ENCODE measurements at places on chromosomes 6 and 20. TPM values are rescaled to one million over a fixed set of nuclear protein-coding genes. Genes with fewer than 3 reads are reported as not detected.

The SRMS gene
- 0.48 TPM for total RNA-seq

The CRISP3 gene
- 31.8 TPM for total RNA-seq

The SLC17A2 gene
- total RNA-seq = 0.11 TPM

The NPBWR2 gene
- total RNA-seq = not detected

The PPP1R14C gene
- total RNA-seq = 0.42 TPM

The SPAG4 gene
- 1.6 TPM for total RNA-seq

The LY6G6F gene
- total RNA-seq = not detected

The PRPH2 gene
- total RNA-seq = 5.1 TPM

The ZSCAN16 gene
- total RNA-seq = 3.9 TPM

The CRYBG1 gene
- total RNA-seq = 32.4 TPM

The NMBR gene
- 0.32 TPM for total RNA-seq

The CST9L gene
- total RNA-seq = not detected

The COL19A1 gene
- total RNA-seq = 29.4 TPM

The ADAT2 gene
- 6.9 TPM for total RNA-seq

The VSX1 gene
- total RNA-seq = not detected

The SIRPA gene
- 11.2 TPM for total RNA-seq

The METTL24 gene
- 19.2 TPM for total RNA-seq

The RFX6 gene
- total RNA-seq = not detected

The IL20RA gene
- total RNA-seq = 4.4 TPM

The KCNB1 gene
- 3.5 TPM for total RNA-seq

The TFAP2C gene
- total RNA-seq = 1.8 TPM

The SLC52A3 gene
- total RNA-seq = 1.9 TPM

The SLC22A3 gene
- total RNA-seq = 11.0 TPM

The CST4 gene
- total RNA-seq = not detected

The WFDC12 gene
- total RNA-seq = not detected

The PLEKHG1 gene
- total RNA-seq = 39.5 TPM

The PREP gene
- total RNA-seq = 26.2 TPM

The CLIC5 gene
- 4.3 TPM for total RNA-seq

The COL21A1 gene
- 151 TPM for total RNA-seq

The PGC gene
- not detected for total RNA-seq

The RAD21L1 gene
- not detected for total RNA-seq

The ASIP gene
- total RNA-seq = not detected

The PGBD1 gene
- 8.7 TPM for total RNA-seq

The FAM209B gene
- not detected for total RNA-seq

The FGD2 gene
- 12.8 TPM for total RNA-seq

The RAET1E gene
- total RNA-seq = 0.74 TPM

The EEF1E1 gene
- 28.2 TPM for total RNA-seq

Measured in urinary bladder (tissue), 4 donors.